ENCODE measurements at places on chromosomes 4 and X. TPM values are rescaled to one million over a fixed set of nuclear protein-coding genes. Genes with fewer than 3 reads are reported as not detected.

Gene CFAP99
- total RNA-seq: not detected

DNA sequence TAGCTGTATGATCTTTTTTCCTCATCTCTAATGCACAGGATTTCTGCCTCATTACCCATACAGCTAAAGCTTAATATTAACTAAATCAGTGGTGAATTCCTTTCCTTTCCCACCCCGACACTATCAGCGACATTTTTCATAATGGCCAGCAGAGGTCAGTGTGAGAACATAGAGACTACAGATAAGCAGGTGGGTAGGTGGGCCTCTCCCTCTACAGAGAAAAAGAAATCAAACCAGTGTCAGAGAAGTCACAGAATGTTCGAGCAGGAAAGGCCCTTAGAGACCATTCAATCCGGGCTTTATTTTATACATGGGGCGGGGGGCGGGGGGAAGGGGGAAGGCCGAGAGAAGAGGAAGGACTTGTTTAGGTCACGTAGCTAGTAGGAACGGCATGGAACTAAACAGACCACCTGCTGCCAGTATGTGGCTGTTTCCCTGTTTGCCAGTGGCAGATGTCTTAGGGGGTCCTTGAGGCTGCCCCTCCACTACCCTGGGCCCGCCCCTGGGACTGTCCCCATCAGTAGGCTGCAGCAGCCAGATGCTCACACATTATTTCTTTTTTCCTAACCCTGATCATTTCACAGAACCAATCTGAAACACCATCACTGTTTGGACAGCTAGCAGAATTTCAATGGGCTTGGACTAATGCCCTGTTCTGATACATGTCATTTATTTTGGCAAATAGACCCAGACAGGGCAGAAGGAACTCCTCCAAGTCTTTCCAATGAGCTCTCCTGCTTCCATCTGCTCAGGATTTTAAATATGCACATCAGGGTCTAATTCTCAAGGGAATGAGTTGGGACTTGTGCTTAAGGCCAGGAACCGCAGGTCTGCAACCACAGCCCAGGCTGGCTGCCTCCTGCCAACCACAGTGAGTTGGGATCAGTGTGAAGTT is 133.4 kb downstream of the ATG4A start:
- no peak for DNase-seq

Gene SSX4
- total RNA-seq: not detected

Gene SPANXB1
- not detected for total RNA-seq

DNA sequence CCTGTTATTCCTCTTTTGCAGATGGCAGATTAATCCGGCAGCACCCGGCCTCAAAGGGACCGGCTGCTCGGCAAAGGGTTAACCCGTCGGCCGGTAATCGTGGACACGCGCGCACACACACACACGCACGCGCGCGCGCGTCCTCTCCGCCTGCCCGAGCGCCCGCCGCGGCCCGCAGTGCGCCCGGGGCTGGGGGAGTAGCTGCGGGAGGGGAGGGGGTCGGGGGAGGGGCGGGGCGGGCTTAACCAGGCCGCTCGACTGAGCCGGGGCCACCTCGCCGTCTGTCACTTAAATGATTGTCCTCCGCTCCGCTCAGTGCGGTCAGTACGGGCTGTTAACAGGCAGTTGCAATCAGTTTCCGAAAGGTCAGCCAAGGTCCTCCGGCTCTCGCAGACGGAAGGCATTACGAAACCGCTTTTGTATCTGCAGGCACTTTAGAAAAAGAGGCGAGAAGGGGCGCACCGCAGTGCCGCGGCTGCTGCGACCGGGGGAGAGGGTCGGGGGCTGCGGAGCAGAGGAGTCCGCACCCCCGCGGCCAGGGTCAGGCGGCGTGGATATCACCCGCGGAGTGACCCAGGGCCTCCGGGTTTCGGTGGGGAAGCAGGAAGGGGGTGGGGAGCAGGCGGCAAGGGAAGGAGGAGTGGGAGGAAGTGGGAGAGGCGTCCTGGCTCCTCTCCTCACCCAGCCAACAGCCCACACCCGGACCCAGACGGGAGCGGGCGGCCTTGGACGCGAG is 57.3 kb upstream of the BCOR start:
- no peak for DNase-seq

Gene SASH3
- 231 TPM for total RNA-seq

DNA sequence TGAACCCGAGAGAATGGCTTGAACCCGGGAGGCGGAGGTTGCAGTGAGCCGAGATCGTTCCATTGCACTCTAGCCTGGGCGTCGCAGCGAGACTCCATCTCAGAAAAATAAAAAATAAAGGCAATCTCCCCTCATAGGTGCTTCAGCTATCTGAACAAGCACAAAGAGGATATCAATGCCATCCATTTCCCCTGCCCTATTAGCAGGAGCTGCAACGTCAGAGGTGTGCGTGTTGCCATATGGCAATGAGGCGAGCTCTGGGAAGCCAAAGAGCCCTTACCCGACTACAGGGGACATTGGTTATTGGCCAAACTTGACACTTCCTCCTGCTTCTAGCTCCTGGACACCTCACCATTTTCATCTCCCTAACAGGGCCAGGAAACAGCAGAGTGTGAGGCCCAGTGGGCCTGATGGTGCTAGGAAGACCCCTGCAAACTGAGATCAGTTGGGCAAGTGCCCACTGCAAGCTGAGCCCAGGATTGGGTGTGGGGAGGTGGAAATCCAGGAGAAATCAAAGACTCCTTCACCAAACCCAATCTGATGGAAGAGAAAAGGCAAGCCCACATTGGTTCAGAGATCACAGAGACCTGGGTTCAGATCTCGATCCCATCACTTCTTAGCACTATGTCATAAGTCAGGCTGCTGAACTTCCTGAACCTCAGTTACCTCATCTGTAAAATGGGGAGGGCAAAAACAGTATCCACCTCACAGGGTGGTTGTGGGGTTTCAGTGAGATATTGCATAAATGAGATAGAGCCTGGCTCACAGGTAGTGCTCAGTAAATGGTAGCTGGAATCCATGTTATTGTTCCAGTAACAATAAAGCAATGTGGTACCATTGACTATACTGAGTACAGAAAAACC is 21.2 kb downstream of the SLC25A5 start:
- DNase-seq: no peak

Gene PAGE5
- 0.47 TPM for total RNA-seq

GRCh38 chrX:106201502-106202178 is 33.5 kb downstream of the PWWP3B start:
- DNase-seq: no peak

Gene SLC25A31
- not detected for total RNA-seq

Gene XAGE2
- total RNA-seq: not detected

- DNase-seq: no peak
These were observed 16.5 kb downstream of the RXFP1 start for GRCh38 chr4:158538176-158538575.

DNA sequence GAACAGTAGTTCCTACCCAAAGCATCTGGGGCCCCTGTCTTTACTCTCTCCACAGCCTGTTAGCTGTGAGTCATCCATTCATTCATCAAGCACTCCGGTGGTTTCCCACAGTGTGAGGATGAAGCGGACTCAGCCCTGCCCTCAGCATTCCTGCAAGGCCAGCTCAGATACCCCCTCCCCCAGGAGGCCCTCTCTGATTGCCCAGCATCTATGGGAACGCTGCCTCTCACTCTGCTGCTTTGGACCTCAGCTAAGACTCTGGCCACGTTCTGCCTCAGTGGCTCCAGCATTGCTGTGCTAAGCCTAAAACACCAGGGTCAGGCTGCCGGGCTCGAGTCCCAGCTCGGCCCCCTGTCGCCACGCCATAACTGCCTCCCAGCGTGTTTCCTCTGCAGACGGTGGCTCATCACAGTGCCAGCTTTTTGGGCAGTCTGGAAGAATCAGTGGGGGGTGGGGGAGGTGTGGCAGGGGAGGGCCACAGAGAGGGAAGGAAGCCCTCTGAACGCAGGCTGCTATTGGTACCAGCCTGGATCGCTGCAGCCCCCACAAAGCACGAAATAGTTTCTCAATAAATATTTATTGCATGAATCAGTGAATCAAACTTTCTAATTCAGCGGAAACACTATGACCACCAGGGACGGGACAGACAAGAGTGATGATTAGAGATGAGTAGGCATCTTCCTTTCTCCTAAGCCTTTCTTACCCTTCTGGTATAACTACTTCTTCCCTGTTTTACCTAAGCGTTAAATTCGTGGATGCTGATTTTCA is 74.4 kb downstream of the SORCS2 start:
- no peak for DNase-seq

DNA sequence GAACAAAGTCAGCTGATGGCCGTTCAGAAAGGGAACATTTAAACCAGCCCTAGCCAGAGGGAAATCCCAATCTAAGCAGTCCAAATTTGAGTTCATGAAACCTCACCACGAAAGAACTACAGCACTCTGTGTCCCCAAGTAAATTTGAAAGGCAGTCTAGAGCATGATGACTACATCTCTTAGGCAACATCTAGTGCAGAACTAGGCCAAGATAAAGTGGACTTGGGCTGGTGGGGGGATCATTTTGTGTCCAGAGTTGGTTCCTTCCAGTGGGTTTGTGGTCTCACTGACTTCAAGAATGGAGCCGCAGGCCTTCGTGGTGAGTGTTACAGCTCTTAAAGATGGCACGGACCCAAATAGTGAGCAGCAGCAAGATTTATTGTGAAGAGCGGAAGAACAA is 64.9 kb downstream of the KLHL4 start:
- no peak for DNase-seq

- DNase-seq: no peak
These were observed 81.0 kb downstream of the SHROOM2 start for GRCh38 chrX:9867226-9867625.

DNA sequence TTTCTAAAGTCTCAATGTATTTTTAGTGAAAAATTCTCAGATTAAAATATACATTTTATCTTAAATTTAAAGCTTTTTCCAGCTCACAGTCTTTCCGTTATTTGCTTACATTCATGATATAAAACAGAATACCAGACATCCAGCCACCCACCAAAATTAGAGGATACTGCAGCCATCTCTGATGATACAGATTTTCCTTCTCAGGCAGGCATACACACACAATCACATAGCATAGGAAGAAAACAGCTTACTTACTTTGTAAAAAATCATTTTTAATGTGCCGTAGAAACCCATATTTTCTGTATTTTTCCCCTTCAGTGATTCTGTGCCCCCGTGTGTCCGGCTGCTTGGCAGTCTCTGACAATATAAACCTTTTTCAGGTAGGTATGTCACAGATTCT is 183.7 kb downstream of the FBXW7 start:
- no peak for DNase-seq

DNA sequence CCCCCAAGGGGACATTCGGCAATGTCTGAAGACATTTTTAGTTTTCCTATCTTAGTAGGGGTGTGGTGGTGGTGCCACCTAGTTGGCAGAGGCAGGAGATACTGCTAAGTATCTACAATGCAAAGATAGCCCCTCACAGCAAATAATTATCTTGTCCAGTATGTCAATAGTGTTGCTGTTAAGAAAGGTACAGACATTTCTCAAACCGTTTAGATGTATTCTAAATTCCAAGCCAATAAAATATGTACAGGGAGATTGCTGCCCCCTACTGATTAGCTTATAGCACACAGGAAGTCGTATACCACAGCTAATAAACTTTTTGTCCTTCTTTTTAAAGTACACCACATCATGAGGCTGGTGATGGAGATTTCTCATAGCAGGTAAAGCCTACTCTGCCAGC is 260.5 kb downstream of the TMA16 start:
- DNase-seq: no peak

GRCh38 chrX:150975655-150976390 is 7.3 kb upstream of the HMGB3 start:
- DNase-seq: no peak

Gene NDNF
- not detected for total RNA-seq

DNA sequence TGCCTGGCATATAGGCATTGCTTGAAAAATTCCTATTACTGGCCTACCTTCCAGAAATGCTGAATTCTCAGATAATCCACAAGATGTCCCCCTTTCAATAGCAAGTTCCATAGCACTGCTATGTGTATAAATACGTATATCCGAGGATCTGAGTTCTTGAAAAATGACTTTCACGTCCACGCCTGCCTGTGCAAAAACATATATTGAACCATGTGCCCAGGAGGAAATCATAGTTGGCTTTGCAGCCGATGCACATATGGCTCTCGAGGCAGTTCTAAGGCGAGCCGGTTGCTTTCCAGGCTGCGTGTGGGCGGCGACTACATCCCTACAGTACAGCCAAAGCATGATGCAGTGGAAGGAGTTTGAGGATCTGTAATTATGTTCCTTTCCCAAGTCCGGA is 55.4 kb upstream of the ESX1 start:
- no peak for DNase-seq

DNA sequence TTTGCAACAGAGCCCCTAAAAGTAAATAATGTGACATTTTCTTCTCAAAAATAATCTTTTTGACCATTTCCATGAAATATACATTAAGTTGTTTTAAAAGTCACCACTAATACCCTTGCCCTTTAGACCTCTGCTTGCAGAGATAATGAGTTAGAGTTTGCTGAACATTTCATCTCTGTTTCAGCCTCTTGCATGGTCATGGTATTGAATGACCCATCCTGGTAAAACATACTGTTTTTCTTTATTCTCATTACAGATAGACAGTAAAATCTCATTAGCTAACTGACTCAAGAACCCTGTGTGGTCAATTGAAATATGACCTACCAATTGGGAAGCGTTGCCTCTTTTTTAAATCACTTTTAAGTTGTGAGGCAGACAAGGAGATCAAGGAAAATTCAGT is 916.7 kb downstream of the PDHA2 start:
- no peak for DNase-seq

DNA sequence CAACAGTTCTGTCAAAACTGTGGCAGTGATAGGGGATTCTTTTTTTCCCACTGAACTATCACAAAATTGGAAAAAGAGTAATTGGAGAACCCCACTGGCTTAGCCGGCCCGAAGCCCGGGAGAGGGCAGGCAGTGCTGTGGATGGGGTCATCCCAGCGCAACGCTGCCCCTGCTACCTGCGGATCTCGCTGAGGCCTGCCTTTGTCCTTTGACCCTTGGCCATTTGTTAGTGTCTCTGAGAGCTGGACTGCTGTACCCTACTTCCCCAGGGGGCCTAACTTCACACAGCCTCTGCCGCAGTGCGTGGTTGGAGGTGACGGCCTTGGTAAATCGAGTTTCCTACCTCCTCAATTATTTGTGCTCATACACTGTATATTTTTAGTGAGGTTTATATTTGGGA is 43.0 kb upstream of the MSANTD1 start:
- no peak for DNase-seq

GRCh38 chrX:110703641-110704040 is 92.0 kb downstream of the CHRDL1 start:
- DNase-seq: no peak

DNA sequence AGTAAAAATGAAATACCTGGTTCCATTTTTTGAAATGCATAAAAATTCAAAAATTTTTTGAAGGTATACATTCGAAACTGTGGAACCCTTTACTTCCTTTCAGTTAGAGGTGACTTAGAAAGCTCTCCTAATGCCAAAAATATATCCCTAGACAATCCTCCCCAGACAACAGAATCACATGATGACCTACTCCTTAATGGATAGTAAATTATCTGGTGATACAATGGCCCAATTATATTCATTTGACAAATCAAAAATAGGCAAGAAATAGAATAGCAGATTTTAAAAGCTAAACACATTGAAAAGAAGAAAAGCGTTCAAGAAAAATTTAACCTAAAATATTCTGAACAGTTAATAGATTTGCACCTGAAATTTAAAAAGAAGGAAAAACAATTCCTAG is 3.5 kb upstream of the UGT2A2 start:
- no peak for DNase-seq

Measured in activated CD8-positive, alpha-beta memory T cell treated with anti-CD3 and anti-CD28 coated beads, Interleukin-2, amount 10 ng/mL, durations not matched to agents 7 days and 5 days (primary cell).